Stimulated activated CD4-positive, alpha-beta T cell treated with anti-CD3 and anti-CD28 coated beads, Interleukin-4, amount 100 ng/mL, for 24 hours (primary cell): ENCODE measurements at places on chromosomes 3 and 15.
A peak's percentile ranks its signal among the peaks of the same experiment; 100 is the strongest.

DNA sequence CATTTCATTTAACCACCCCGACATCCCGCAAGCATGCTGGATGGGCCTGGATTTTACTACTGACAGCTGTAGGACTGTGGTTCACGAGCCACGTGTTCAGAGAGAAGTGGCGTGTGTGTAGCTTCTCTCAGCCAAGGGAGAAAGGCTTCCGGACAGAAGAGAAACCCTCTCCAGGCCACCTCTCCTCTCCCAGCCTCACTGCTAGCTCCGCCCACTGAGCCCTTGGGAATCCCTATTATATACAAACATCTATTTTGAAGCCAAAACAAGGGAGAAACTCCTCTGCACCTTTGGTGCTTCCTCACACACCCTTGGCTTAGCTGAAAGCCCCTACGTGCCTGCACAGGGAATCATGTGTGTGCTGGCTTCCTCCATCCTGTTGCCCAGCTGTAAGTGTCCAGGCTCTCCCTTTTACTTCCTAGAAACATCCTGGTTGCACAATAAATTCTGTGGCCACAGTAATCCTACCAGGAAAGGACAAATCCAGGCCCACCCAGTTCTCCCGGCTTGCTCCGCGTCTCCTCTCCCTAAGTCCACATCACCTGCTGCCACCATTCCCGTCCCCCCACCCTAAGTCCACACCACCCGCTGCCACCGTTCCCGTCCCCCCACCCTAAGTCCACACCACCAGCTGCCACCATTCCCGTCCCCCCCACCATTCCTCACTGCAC is 30.5 kb downstream of the PCSK6 start:
- no peak for DNase-seq

GRCh38 chr3:158121295-158121694 is 11.4 kb downstream of the RSRC1 start:
- no peak for DNase-seq

DNA sequence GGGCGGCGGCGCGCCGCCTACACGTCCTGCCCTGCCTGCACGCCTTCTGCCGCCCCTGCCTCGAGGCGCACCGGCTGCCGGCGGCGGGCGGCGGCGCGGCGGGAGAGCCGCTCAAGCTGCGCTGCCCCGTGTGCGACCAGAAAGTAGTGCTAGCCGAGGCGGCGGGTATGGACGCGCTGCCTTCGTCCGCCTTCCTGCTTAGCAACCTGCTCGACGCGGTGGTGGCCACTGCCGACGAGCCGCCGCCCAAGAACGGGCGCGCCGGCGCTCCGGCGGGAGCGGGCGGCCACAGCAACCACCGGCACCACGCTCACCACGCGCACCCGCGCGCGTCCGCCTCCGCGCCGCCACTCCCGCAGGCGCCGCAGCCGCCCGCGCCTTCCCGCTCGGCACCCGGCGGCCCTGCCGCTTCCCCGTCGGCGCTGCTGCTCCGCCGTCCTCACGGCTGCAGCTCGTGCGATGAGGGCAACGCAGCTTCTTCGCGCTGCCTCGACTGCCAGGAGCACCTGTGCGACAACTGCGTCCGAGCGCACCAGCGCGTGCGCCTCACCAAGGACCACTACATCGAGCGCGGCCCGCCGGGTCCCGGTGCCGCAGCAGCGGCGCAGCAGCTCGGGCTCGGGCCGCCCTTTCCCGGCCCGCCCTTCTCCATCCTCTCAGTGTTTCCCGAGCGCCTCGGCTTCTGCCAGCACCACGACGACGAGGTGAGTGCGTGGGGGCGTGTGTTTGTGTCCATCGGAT is 602 bp downstream of the TRIM71 start:
- no peak for DNase-seq

DNA sequence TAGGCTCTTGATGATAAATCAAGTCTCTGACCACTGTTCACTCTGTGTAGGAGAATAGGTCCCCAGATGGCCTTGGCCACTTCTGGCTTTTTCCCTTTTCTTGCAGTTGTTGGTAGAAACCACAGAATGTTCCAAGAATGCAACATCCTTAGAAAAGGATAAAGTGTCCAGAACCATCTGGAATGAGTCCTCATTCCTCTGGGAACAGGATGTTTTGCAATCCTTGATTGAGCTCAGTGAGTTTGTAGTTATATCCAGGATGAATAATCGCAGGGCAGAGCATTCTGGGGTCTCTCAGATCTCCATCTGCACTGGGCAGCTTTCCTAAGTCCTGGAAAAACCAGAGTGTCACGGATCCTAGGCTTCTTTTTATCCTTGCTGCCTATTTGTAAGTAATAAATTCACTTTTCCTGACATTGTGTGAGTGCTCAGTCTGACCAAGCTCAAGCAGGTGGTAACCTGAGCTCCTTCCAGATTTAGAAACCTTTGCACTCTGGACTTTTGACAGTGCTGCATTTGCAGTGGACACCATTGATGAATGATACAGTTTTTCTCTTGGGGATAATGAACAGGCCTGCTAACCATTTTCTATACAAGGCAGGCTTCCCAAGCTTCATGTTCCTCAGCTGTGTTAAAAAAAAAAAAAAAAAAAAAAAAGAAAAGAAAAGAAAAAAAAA is 1028.6 kb downstream of the OTOL1 start:
- no peak for DNase-seq

DNA sequence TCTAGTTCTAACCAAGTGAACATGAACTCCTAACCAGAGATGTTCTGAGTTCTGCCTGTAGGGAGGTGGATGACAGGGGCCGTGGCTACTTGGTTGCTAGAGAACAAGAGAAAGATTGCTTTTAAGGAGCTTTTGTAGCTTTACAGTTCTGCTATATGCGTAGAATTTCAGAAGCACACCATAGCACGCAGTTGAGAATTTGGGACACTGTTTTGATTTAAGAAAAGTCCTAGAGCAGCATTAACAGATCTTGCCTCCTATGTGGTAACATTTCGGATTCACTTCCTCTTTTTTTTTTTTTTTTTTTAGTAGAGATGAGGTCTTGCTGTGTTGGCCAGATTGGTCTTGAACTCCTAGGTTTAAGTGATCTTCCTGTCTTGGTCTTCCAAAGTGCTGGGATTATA is 181.7 kb downstream of the TCF12 start:
- DNase-seq, result no peak

DNA sequence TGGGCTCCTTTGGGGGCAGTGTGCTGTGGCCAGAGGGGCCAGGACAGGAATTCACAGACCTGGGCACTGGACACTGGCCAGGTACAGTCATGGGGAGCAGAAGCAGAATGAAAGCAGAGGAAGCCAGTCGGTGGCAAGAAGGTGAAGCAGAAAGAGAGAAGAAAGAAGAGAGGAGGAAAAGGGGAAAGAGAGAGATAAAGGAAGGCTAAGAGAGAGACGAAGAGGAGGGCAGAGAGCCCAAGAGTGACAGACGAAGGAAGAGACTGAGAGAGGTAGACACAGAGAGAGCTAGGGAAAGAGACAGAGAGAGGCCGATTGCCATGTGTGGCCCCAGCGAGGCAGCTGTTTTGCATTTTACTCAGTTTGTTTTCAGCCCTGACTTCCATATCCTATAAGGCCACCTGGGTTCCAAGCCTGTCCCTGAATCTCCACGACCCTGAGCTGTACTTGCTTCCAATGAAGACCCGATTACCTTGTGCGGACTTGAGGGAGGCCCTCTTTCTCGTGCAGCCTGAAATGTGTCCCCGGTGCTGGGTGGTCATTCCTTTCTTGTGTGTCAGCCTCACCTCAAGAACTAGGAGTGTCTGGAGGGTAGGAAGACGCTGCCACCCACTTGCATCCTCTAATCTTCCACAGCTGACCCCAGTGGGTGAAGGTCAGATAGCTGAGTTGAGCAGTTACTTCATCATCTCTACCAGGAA is 73.9 kb downstream of the LSM3 start:
- no peak for DNase-seq

GRCh38 chr15:38660738-38661137 is 96.1 kb upstream of the RASGRP1 start:
- DNase-seq, result peak; percentile 36

DNA sequence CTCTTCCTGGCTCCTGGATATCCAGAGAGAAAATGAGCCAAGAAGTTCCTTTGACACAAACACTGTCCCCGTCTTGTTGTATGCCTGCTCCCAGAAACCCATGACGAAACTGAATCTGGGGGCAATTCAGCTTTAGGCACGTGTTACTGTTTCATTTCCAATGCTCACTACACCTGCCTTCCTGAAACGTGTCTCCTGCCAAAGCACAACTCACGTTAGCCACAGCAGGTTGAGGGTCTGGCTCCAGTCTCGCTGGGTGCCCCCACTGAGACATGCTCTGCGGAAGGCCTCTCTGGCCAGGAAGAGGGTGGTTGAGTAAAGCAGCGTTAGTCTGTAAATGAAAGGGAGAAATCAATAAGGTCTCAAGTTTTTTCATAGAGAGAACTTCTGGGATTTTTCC is 6.7 kb downstream of the RFT1 start:
- DNase-seq, result no peak

DNA sequence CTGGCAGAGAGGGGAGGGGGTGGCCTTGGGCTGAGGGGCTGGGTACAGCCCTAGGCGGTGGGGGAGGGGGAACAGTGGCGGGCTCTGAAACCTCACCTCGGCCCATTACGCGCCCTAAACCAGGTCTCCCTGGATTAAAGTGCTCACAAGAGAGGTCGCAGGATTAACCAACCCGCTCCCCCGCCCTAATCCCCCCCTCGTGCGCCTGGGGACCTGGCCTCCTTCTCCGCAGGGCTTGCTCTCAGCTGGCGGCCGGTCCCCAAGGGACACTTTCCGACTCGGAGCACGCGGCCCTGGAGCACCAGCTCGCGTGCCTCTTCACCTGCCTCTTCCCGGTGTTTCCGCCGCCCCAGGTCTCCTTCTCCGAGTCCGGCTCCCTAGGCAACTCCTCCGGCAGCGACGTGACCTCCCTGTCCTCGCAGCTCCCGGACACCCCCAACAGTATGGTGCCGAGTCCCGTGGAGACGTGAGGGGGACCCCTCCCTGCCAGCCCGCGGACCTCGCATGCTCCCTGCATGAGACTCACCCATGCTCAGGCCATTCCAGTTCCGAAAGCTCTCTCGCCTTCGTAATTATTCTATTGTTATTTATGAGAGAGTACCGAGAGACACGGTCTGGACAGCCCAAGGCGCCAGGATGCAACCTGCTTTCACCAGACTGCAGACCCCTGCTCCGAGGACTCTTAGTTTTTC is 4.9 kb downstream of the ISL2 start:
- no peak for DNase-seq

GRCh38 chr3:2423143-2423542 is 324.5 kb downstream of the CNTN4 start:
- DNase-seq, result no peak
